Subcutaneous preadipocyte (primary cell): ENCODE measurements at places on chromosomes 3 and 15. TPM values are rescaled to one million over a fixed set of nuclear protein-coding genes. Genes with fewer than 3 reads are reported as not detected.

The CD200R1 gene
- total RNA-seq = not detected in 2 replicates

The LRTM1 gene
- total RNA-seq = not detected in 2 replicates

The RLBP1 gene
- not detected in 2 replicates for total RNA-seq

The CCNB2 gene
- 40.1 and 42.2 TPM in 2 replicates for total RNA-seq

The ANKUB1 gene
- total RNA-seq = not detected in 2 replicates

The CHRNA7 gene
- total RNA-seq = under 0.01 TPM in 2 replicates

The RETNLB gene
- total RNA-seq = not detected in 2 replicates

The IGF1R gene
- total RNA-seq = 13.6 and 21.5 TPM in 2 replicates

The LRRC2 gene
- total RNA-seq = 0.78 and 1.1 TPM in 2 replicates

The KNG1 gene
- not detected in 2 replicates for total RNA-seq

The ESYT3 gene
- total RNA-seq = under 0.01 and 1.4 TPM in 2 replicates

The TIMP4 gene
- 12.7 and 33.4 TPM in 2 replicates for total RNA-seq

The SLC24A5 gene
- total RNA-seq = not detected in 2 replicates

The ARPC4 gene
- 242 and 245 TPM in 2 replicates for total RNA-seq

The CLDN1 gene
- 0.20 TPM in 1 of 2 replicates, not detected in the other for total RNA-seq

The FLNB gene
- total RNA-seq = 80.8 and 129 TPM in 2 replicates

The FRMD5 gene
- under 0.01 and 0.20 TPM in 2 replicates for total RNA-seq

The RARRES1 gene
- 0.59 and 3.3 TPM in 2 replicates for total RNA-seq

The PXK gene
- total RNA-seq = 40.1 and 40.4 TPM in 2 replicates

The NTRK3 gene
- not detected in 2 replicates for total RNA-seq

The PLA2G4D gene
- not detected in 2 replicates for total RNA-seq

The KLHL40 gene
- not detected in 2 replicates for total RNA-seq

The TM2D3 gene
- total RNA-seq = 25.0 and 28.7 TPM in 2 replicates

The ZCWPW2 gene
- 0.39 TPM in 1 of 2 replicates, not detected in the other for total RNA-seq

The TOPAZ1 gene
- total RNA-seq = not detected in 2 replicates

The IL1RAP gene
- total RNA-seq = 8.5 and 12.3 TPM in 2 replicates

The FSD2 gene
- not detected in 2 replicates for total RNA-seq

The CHRNA3 gene
- not detected in 2 replicates for total RNA-seq

The DUOX1 gene
- under 0.01 TPM in 1 of 2 replicates, not detected in the other for total RNA-seq

The ATOSA gene
- total RNA-seq = 14.1 and 22.4 TPM in 2 replicates

The GAP43 gene
- total RNA-seq = 0.39 and 0.73 TPM in 2 replicates

The DUOXA2 gene
- not detected in 2 replicates for total RNA-seq

The WDR82 gene
- 43.0 and 57.3 TPM in 2 replicates for total RNA-seq

The NANOGP8 gene
- 0.39 and 0.73 TPM in 2 replicates for total RNA-seq

The CAMP gene
- total RNA-seq = not detected in 2 replicates

The FXR1 gene
- 103 and 112 TPM in 2 replicates for total RNA-seq

The CFAP100 gene
- total RNA-seq = not detected in 2 replicates

The CLDN16 gene
- total RNA-seq = not detected in 2 replicates

The PLSCR4 gene
- 9.4 and 11.0 TPM in 2 replicates for total RNA-seq

The FILIP1L gene
- 19.1 and 42.8 TPM in 2 replicates for total RNA-seq

The PIK3R4 gene
- 33.4 and 44.6 TPM in 2 replicates for total RNA-seq

The TRH gene
- total RNA-seq = not detected in 2 replicates

The NUP210 gene
- total RNA-seq = not detected in 2 replicates

The GASK1A gene
- total RNA-seq = 0.39 and 0.73 TPM in 2 replicates

The EPHB1 gene
- 0.20 and 0.73 TPM in 2 replicates for total RNA-seq

The GOLGA6L10 gene
- total RNA-seq = under 0.01 and 0.20 TPM in 2 replicates

The FAH gene
- total RNA-seq = 31.6 and 36.2 TPM in 2 replicates

The CCR8 gene
- total RNA-seq = not detected in 2 replicates

The STXBP5L gene
- not detected in 2 replicates for total RNA-seq
